ENCODE measurements at places on chromosomes 6 and 20.

- no peak for DNase-seq
Observed at GRCh38 chr6:25122001-25122400, 157.2 kb upstream of the CARMIL1 start.

- no peak for DNase-seq
Observed at GRCh38 chr6:152701081-152701862, 3.6 kb downstream of the MYCT1 start.

DNA sequence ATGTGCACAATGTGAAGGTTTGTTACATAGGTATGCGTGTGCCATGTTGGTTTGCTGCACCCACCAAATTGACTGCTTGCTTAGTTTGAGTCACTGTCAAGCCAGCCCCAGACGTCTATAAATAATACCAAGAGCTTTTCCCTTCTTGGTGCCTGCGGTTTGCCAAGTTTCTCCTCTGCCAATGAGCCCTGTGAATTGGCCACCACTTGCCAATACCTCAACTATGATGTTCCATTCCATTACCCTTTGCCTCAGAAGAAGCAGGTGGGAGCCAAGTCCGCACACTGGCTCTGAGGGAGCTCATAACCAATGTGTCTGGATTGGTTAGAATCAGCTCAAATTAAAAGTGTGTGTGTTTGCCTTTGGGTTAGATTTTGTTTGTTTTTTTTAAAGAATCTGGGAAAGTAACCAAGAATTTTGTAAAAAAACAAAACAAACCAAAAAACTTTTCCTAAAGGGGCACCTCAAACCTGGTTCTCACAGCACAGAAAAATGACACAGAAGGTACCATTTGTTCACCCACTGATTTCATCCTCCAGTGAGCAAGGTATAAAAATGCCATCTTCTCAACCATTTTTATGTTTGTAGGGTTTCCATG is 244.7 kb upstream of the PRND start:
- no peak for DNase-seq

DNA sequence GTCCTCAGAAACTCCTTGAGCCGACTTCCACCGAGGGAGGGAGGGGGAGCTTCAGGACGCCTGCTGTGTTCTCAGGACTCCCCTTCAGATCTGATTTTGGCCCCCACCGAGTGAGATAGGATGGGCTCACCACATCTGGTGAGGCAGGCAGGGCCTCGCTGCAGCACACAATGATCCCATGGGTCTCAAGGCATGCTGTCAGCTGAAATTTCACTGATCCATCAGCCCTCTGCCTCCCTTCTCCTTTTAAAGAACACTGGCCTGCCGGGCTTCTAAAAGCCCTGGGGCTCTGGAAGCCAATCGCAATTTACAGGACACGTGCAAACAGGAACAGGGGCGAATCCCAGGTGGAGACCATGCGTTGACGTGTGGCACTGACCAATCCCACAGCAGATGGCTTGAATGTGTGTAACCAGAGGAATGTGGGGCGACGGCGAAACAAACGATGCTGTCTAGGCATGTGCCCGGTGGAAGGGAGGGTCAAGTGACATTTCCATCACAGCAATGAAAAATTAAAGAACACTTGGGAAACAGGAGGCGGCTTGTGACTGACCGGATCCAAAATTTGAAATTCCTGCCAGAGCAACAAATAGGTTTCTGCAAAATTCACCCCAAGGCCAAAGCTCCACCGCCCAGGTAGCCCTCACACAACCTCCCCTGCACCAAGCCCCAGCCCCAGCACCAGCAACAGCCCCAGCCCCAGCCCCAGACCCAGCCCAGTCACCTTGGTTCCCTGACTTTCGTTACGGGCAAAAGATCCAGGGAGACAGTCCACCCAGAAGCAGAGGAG is 167.1 kb upstream of the ZNF337 start:
- DNase-seq, result no peak

- DNase-seq, result no peak
Observed at GRCh38 chr6:12228447-12229146, 61.6 kb upstream of the EDN1 start.

DNA sequence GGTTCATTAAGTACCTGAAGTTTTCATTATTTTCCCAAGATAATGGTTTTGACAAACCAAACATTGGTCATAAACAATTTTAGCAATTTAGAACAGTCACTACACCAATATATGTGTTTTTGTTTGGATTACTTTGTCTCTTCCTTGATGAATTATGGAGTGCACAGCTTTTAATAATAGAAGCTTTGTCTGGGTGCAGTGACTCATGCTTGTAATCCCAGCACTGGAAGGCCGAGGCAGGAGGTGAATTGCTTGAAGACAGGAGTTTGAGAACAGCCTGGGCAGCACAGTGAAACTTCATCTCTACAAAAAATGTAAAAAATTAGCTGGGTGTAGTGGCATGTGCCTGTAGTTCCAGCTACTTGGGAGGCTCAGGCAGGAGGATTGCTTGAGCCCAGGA is 89.4 kb upstream of the ANKEF1 start:
- DNase-seq, result peak; percentile 15

DNA sequence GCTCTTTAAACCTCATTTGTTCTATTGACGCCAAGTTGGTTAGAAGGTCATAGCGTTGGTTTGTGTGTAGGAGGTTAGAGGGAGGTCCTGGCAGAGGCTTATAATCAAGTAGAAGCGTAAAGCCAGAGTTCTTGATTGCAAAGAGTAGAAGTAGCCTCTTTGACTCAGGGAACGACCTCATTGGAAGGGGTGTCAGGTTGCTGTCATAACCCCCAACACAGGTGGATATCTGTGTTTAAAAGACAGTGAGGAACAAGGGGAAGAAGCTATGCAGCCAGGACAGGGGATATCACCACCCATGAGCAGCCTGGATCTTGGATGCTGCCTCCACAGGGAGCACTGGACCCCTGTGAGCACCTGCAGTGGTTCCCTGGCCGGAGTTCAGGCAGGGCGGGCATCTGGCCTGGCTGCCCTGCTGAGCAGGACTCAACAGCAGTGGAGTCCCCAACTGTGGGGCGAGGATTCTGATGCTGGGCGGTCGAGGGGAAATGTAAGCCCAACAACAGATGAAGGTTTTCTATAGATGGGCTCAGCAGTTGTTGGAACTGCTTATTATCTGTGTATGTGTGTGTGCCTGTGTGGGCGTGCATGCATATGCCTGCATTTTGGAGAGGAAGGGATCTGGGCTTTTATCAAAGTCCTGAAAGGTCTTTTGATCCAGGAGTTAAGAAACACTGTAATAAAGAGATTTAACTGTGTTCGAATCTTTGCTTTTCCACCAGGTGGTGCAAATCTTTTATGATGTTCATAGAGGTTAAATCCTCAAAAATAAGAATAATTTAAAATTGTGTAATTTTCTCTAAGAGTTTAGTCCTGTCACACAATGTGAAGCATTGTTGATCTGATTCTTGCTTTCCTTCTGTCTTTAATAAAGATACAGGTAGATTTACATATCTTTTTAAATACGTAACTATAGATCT is 27.7 kb downstream of the HIVEP1 start:
- DNase-seq, result no peak

GRCh38 chr6:70423189-70424134 is 10.2 kb downstream of the FAM135A start:
- no peak for DNase-seq

DNA sequence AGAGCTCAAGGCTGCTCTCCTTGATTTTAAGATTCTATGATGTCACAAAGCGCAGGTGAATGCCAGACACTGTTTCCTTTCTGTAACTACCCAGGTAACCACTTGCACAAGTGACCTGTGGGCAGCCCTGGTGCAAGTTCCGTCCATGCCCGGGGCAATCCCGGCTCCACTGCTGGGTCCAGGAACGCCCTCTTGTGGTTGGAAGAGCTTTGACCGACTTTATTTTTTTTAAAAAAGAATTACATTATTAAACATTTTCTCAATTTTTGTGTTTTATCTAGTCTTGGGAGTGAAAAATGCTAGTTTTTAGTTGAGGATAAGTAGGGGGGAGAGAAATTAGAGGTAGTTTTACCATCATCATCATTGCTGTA is 695.2 kb downstream of the QKI start:
- DNase-seq, result no peak

- no peak for DNase-seq
Observed at GRCh38 chr6:37243131-37243815, 14.3 kb upstream of the TBC1D22B start.

DNA sequence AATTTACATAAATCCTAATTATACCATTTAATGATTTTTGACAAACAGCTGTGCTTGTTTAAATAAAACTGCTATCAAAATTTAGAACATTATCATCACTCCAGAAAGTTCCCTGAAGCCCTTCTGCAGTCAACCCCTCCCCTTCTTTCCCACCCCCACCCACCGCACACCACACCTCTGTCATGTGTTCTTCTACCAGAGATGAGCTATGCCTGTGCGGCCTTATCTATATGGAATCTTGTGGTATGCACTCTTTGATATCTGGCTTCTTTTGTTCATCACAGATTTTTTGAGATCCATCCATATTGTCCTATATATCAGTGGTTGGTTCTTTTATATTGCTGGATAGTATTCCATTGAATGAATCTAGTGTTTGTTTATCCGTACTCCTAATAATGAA is 7.2 kb downstream of the MYLIP start:
- no peak for DNase-seq

DNA sequence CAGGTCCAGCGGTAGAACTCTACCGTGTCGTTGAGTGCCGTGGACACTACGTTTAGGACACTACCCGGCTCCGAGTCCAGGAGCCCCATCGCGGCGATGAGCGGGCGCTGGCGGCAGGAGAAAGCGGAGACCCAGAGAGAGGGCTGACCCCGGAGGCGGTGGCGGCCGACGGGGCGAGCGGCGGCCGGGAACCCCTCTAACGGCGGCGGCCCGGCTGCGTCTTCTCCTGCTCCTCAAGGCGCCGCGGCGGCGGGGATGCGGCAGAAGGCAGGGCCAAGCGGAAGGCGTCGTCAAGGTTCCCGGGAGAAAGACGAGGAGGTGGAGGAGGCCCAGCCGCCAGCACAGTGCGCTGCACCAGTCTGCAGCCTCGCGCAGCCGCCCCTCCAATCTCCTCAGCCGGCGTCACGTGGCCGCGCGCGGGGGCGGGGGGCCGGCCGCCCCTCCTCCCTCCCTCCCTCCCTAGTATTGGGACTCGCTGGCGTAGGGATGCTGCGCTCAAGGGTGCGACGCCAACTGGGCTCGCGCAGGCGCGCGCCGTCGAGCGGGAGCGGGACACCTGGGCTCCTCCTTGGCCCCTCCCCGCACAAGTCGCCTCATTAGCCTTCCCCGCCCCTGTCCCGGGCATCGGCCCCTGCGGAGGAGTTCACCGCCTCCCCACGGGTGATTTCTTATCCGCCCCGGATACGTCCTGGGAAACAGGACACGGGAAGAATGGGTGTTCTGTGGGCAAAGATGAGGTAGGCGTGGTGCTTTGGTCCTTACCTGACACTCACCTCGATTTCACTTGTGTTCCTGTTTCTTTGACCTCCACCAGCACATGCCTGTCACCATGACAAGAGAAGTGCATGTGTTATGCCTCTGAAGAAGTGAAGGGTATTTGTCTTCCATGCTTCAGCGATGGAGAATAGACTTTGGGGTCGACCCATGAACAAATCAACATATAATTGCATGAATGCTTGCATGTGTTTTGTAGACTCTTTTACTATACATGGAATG is at the start of gene ELOVL4:
Gene ELOVL4, minus strand, starts transcription at position 363 of the 996 bp plus-strand sequence. Its CDS starts 274 bp downstream, at position 89.
- peak; percentile 72 for DNase-seq

DNA sequence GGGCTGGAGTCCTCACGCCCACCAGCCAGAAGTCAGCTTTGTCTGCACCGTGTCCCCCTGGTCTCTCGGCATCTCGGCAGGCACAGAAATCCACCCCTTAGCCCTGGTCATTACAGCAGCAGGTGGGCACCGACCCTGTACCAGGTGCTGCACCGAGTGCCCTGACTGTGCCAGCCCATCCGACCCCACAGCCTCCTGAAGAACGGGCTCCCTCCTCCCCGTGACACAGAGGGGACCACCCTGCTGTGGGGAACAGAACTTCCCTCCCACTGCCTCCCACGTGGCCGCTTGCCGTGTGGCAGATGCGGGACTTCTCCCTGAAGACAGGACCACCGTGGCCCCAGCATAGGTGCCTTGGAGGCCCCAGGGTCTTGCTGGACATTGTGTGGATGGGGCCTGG is 161.2 kb downstream of the TAF4 start:
- no peak for DNase-seq

GRCh38 chr6:90406957-90407356 is 110.3 kb upstream of the BACH2 start:
- peak; percentile 5 for DNase-seq

DNA sequence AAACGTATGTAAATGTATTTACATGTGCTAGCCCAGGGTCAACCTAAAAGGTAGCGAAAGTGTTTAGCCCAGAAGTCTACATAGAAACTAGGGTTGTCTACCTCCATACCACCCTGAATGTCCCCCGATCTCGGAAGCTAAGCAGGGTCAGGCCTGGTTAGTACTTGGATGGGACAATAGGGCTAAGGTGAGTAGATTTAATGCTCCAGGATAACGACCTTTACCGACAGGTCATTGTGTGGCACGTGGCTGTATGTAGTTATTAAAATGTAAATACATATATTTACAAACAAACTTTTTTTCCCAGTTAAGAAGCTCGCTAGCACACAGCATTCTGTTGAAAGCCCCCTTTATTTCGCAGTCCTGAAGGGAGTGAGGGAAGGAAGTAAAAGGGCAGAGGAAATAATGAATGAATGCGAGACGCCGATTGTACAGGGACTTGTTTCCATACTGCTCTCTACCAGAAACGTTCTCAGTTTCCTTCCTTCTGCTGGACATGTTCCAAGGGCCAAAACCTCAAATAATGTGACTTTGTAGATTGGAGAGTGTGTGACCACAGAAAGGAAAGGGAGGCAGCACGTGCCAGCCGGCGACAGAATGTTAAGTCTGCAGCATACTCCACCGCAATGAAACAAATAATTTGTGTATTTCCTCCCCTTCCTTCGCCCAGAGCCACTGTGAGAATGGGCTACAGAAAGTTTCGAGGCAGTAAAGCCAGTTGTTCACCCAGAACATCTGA is 612 bp downstream of the ADAT2 start:
- DNase-seq, result peak; percentile 6

- no peak for DNase-seq
Observed at GRCh38 chr6:148629592-148630465, 117.0 kb upstream of the UST start.

- no peak for DNase-seq
Observed at GRCh38 chr6:34237722-34238584, 1.3 kb downstream of the HMGA1 start.

DNA sequence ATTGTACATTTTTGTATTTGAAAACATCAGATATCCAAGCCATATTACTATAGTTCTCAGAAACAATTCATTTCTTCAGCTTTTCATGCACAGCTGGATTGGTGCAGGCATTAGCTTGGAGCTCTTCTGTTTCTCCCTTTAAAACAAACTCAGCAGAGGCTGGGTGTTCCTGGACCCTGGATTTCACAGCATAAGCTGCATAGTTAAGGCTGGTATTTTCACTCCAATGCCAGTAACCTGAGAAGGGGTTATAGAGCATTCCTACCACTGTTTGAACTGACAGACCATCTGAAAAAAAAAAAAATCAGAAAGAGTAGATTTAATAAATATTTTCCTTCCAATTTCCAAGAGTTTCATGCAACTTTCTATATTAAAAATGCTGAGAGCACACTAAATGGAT is 20.1 kb upstream of the FAXC start:
- no peak for DNase-seq

- DNase-seq, result peak; percentile 39
Observed at GRCh38 chr6:30821862-30822784, 62.2 kb upstream of the DDR1 start.

GRCh38 chr6:110878751-110879522 is 4.4 kb downstream of the AMD1 start:
- DNase-seq, result no peak
